Amygdala (tissue), 56 donors: ENCODE measurements at places on chromosomes 2 and 18.

DNA sequence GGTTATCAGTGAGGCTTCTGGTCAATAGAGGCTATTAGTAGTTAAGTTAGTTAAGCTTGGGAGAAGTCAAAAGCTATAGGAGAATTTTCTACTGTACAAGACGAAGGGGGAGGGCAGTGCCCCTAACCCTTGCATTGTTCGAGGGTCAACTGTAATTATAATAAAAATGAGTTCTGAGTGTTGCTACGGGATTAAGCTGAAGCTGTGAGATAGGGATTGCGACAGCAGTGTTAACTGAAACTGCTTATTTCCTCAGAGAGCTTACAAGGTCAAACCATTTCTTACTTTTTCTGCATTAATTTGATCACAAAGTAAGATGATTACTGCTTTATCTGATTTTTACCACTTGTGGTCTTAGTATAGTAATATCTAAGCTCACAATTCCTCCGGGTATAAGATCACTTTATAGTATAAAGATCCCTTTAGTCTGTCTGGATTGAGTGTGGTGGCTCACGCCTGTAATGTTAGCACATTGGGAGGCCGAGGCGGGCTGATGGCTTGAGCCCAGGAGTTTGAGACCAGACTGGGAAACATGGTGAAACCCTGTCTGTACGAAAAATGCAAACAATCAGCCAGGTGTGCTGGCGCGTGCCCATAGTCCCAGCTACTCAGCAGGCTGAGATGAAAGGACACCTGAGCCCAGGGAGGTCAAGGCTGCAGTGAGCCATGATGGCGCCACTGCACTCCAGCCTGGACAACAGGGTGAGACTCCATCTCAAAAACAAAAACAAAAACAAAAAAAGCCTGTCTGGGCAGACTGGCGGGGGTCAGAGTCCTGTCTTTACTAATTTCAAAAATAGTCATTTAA lies 119.5 kb upstream of the TLK1 start:
- no peak for DNase-seq

- DNase-seq: peak; percentile 7
Observed at GRCh38 chr2:234676783-234677450, 180.0 kb upstream of the ARL4C start.

- no peak for DNase-seq
Observed at GRCh38 chr18:11047817-11048216, 101.6 kb downstream of the PIEZO2 start.

DNA sequence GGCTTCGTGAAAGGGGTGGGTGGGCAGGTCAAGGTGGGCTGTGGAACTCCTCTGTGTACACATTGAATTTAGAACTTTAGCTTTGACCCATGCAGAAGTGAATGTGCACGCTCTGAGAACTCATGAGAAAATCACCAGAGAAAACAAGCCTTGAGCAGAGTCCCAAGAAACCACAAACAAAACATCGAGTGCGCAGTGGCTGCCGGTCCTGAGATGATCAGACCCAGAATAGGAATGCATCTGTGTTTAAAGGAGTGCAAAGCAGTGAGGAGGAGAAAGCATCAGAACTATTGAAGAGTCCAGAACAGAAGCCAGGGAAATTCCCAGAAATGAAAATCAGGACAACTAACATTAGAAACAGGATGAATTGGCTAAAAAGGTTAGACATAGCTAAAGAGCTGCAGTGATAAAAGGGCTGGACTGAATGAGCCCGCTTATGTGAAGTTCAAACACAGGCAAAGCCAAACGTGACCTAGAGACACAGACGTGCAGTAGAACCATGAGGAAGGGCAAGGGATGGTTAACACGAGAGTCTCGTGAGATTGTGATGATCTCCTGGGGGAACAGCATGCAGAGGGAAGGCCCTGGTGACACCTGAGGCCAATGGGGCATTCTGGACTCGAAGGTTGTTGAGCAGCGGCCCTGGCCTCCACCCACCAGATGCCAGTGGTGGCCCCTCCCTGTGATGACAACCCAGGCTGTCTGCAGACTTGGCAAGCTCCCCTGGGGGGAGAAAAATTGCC lies 16.4 kb upstream of the TXNL4A start:
- DNase-seq: no peak

GRCh38 chr18:62522178-62522503 lies 684 bp upstream of the ZCCHC2 start:
- DNase-seq: no peak

DNA sequence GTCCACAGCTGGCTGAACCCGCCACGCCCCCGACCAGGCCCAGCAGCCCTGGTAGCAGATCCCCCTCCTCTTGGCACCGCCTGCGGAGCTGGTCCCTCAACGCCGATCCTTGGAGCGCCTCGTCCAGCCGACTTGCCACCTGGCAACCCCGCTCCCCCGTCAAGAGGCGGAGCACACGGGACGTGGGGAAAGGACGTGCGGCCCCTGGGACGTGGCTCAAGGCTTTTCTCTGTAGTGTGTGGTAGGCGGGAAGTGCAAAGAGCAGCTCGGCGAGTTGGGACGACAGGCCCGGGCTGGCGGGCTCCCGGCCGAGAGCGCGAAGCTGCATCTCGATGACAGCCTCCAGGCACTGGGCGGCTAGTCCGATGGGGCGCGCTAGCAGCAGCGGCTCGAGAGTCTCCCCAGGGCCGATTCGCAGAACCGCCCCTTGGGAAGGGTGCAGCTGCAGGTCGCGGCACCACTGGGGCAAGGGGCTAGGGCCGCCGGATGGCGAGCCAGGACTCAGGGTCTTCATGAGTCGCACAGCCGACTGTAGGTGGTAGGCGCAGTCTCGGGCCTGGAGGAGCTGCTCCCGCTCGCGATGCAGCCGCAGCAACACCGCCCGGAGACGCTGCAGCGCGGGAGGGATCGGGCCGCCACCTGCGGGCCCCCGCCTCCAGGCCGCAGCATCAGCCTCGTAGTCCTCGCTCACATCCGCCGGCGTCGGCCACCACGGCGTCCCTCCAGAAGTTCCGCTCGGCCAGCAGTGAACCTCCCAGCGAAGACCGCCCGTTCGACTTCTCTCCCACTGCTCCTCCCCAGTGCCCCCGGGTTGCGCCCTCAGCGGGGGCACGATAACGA lies 617 bp downstream of the CCDC142 start:
- no peak for DNase-seq

- no peak for DNase-seq
Observed at GRCh38 chr2:146844226-146844990, 1000.4 kb upstream of the ACVR2A start.
